Psoas muscle (tissue), 8 donors: ENCODE measurements at places on chromosomes 2 and 18. TPM values are rescaled to one million over a fixed set of nuclear protein-coding genes. Genes with fewer than 3 reads are reported as not detected.

GRCh38 chr2:159078443-159078842 is 110.0 kb downstream of the TANC1 start:
- no peak for DNase-seq
- H3K36me3 ChIP-seq: no peaks in the 10 kb centered on the region

GRCh38 chr2:26649992-26650712 is 9.0 kb upstream of the CIB4 start:
- no peaks in the 10 kb centered on the region for H3K4me1 ChIP-seq
- H3K27me3 ChIP-seq: no peaks in the 10 kb centered on the region
- H3K4me3 ChIP-seq: no peak overlapping the region
- no peaks in the 10 kb centered on the region for H3K36me3 ChIP-seq
- DNase-seq: no peak
- no peak overlapping the region for H3K27ac ChIP-seq

Gene TXNDC9
- total RNA-seq: 19.2 TPM

Gene CCDC148
- total RNA-seq: not detected

GRCh38 chr2:85133751-85134254 is 611 bp downstream of the TCF7L1 start:
- peak overlapping the region; percentile 85 for H3K4me3 ChIP-seq
- peak overlapping the region; percentile 47 for H3K27ac ChIP-seq
- peaks cover 8% of the 10 kb centered on the region for H3K4me1 ChIP-seq
- DNase-seq: peak; percentile 58

DNA sequence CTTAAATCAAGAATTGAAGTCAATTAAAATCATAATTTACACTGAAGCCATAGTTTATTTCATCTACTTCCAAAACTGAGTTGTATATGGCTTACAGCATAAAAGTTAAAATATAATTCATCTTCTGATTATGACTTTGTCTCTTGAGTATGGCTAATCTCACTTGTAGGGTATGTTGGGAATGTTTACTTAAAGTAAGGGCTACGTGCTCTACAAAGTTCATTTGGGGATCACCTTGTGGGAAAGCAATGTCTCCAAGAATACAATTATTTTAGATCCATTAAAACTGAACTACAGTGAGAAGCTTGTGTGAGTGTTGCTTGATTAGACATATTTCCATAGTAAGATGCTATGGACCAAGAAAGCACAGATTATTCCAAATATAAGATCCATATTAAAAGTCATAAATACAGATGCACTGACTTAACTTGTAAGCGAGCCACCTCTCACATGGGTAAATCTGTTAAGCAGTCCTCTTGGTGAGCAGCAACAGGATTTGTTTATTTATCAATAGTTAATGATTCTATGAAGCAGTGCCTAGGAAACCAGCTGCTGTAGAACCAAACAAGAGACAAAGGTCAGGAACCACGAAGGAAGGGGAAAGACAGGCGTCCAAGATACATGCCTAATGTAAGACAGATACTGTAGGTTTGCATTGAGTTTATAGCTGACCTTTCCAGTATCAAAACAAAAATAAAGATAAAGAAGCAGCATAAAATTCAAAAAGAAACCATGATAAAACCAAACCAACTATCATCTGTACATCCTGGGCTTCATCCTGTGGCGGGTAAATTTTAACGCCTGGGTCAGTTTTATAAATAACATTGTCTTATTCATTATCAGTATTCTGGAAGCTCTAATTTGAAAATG is 24.8 kb downstream of the DSG4 start:
- no peak for DNase-seq
- H3K4me3 ChIP-seq: no peak overlapping the region
- no peaks in the 10 kb centered on the region for H3K36me3 ChIP-seq
- no peaks in the 10 kb centered on the region for H3K27me3 ChIP-seq
- H3K27ac ChIP-seq: no peak overlapping the region
- H3K4me1 ChIP-seq: no peaks in the 10 kb centered on the region

Gene REG1B
- 0.52 TPM for total RNA-seq

DNA sequence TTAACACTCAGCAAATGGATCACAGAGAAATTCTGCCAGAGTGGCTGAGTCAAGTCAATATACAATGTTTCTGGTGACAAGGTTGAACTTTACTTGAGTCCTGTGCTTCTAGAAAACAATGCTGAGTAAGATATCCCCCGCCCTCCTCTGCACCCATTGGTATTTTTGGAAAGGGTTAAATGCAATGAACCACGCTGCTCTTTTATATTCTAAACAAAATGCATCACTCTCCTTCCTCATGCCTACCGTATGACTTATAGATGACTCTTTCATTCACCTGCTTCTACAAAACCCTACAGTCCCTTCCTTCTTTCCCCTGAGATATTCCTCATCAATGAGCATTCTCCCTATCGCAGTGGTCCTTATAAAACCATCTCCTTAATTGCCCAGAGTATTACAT is 168.8 kb downstream of the TXNL1 start:
- H3K36me3 ChIP-seq: no peaks in the 10 kb centered on the region
- H3K27me3 ChIP-seq: no peaks in the 10 kb centered on the region
- no peak for DNase-seq
- H3K27ac ChIP-seq: no peak overlapping the region

Gene RNF181
- total RNA-seq: 88.7 TPM

GRCh38 chr2:55425431-55425831 is 5.8 kb upstream of the CCDC88A start:
- H3K36me3 ChIP-seq: no peaks in the 10 kb centered on the region
- no peak for DNase-seq
- H3K4me3 ChIP-seq: no peak overlapping the region
- no peaks in the 10 kb centered on the region for H3K4me1 ChIP-seq
- H3K27me3 ChIP-seq: no peaks in the 10 kb centered on the region

Gene UGT1A5
- not detected for total RNA-seq
